ENCODE measurements at places on chromosomes 7 and 10.

- no peak for DNase-seq
These were observed 14.4 kb upstream of the YWHAG start for GRCh38 chr7:76372984-76373833.

- no peak for DNase-seq
These were observed 18.5 kb upstream of the ERLIN1 start for GRCh38 chr10:100204370-100204769.

- DNase-seq, result no peak
These were observed 11.7 kb downstream of the UCN3 start for GRCh38 chr10:5376450-5376849.

GRCh38 chr10:111830359-111830758 is 353.2 kb downstream of the GPAM start:
- no peak for DNase-seq

- DNase-seq, result peak; percentile 9
These were observed 345.6 kb downstream of the MDFIC start for GRCh38 chr7:115267503-115267902.

DNA sequence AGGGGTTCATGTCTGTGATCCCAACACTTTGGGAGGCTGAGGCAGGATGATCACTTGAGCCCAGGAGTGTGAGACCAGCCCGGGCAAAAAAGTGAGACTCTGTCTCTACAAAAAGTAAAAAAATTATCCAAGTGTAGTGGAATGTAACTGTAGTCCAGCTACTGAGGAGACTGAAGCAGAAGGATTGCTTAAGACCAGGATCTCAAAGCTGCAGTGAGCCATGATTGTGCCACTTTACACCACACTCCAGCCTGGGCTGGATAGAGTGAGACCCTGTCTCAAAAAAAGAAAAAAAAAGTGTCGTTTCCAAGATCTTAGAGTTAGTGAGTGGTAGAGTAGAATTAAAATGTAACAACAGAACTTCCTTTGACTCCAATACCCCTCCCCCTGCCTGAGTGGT is 589.4 kb upstream of the MBL2 start:
- no peak for DNase-seq

DNA sequence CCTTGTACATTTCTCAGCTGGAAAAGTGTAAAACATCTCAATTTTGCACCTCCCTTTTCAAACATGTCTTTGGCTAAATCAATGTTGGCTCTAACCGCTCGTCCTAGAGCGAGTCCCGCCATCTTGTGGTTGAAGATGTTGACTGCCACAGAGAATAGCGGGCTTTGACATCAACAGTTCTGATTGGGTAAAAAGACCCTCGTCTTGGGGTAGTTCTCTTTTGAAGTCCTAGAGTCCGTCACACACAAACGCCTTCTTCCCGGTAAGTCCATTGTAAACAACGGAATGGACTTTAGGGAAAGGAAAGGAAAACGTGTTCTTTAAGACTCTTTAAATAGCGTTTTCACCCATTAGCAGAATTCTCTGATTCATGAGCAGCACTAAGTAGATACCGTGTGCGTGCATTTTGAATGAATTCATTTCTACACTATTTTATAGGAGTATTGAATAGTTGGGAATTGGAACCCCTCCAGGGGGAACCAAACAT is 452 bp upstream of the RPP30 start:
- DNase-seq, result peak; percentile 79

GRCh38 chr7:142112086-142112485 is 568 bp downstream of the MGAM2 start:
- DNase-seq, result no peak

- peak; percentile 44 for DNase-seq
These were observed 219.0 kb downstream of the DIP2C start for GRCh38 chr10:470339-471003.

GRCh38 chr7:114084472-114085312 is 165.9 kb upstream of the PPP1R3A start:
- DNase-seq, result peak; percentile 64

GRCh38 chr7:152856351-152856750 is 96.8 kb downstream of the ACTR3B start:
- DNase-seq, result no peak

Data from Kasumi-1 (cell line).